ENCODE measurements at places on chromosomes 16 and 17.

GRCh38 chr17:4833941-4834680, 971 bp downstream of the MINK1 start:
- DNase-seq = no peak

DNA sequence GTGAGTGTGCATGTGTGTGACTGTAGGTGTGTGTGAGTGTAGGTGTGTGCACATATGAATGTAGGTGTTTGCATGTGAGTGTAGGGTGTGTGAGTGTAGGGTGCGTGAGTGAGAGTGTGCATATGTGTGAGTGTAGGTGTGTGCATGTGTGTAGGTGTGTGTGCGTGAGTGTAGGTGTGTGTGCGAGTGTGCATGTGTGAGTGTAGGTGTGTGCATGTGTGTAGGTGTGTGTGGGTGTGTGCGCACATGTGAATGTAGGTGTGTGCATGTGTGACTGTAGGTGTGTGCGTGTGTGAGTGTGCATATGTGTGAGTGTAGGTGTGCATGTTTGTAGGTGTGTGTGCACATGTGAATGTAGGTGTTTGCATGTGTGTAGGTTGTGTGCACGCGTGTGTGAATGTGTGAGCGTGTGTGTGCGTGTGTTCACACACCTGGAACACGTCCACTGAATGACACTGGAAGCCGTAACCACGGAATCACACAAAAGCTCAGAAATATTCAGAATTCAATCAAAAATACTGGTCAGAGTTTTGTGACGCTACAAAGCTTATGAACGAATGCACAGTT, 30.6 kb downstream of the MRM3 start:
- no peak for DNase-seq

- no peak for DNase-seq
These were observed 64.5 kb downstream of the ASIC2 start for GRCh38 chr17:33228548-33228947.

GRCh38 chr16:46848768-46849764, 18.1 kb upstream of the C16orf87 start:
- DNase-seq = no peak

GRCh38 chr17:32189343-32189742, 47.0 kb downstream of the RHOT1 start:
- DNase-seq = no peak
